T follicular helper cell (primary cell): ENCODE measurements at places on chromosomes 11 and 22.

DNA sequence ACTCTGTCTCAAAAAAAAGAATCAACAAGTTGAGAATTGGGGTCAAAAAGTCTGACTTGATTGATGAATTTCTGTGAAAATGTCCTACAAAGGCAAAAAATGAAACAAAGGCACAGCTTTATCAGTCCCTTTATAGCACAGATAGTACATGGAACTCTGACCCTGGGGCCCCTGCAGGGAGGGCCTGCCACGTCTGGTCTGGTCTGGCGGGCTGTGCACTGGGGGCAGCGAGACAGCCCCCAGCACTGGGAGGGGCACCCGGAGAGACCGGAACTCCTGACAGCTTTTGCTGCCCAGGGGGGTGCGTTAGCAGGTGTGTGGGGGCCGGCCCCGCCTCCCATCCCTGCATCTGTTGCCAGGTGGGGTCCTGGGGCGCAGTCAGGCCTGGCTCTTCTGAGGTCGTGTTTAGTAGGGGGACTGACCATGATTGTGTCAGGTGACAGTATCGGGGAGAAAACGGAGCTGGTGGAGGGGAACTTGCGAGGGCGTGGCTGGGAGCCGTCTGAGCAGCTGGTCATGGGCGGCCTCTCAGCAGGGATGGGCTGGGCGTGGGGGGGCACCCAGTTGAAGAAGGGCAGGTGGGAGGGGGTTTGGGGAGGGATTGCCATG lies 51.7 kb downstream of the GRAMD4 start:
- DNase-seq: no peak

DNA sequence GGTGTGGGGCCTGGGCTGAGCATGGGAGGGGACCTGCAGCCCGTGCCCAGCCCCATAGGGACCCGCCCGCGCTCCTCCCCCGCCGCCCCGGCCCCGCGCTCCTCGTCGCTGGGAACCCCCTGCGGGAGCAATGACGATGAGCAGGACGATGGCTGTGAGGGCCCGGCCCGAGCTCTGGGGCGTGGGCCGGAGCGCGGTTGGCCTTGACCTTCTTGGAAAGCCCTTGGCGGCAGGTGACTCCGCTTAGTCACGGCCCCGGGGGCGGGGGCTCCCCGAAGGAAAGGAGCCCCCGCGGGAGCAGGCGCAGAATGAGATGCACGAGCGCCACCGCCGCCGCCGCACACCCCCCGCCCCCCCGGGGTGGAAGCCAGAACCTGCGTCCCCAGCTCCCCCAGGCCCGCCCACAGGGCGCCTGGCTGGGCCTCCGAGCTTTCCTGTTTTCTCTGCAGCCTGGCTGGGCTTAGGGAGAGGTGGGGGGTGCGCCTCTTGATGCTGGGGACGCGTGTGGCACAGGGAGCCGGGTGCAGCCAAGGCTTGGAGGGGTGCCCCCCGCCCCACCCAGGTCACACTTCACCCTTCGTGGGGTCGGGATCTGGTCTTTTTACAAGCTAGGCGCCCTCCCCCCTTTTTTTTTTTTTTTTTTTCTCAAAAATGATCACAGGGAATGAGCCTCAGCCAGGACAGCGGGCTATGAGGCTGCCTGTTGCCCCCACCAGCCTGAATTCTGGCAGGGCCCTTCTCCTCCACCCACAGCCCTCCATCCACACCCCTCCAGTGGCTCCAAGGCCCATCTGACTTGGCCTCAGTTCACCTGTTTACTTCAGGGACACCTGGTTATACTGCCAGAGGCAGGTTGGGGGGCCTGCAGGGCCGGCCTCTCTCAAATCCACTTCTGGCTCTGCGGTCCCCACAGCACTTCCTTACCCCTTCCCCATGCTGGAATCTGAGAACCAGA lies 17.9 kb downstream of the CRELD2 start:
- DNase-seq: peak; percentile 86

DNA sequence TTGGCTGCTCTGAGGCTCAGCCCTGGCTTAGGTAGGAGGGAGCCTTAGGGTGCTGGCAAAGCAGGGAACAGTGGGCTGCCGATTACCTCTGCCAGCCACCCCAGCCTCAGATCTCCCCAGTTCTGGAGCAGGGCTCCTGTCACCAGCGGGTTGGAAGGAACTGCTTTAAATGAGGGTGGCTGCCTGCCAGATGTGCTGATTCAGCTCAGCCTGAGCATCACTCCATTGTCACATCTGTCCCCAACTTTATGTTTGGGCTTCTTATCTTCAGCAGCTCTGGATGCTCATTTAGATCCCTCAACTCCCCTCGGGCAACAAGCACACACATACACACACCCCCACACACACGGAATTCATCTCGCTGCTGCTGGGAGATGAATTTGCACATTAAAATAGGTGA lies 16.9 kb upstream of the ANKK1 start:
- no peak for DNase-seq

GRCh38 chr11:35600331-35600838 lies 17.9 kb upstream of the FJX1 start:
- DNase-seq: no peak

DNA sequence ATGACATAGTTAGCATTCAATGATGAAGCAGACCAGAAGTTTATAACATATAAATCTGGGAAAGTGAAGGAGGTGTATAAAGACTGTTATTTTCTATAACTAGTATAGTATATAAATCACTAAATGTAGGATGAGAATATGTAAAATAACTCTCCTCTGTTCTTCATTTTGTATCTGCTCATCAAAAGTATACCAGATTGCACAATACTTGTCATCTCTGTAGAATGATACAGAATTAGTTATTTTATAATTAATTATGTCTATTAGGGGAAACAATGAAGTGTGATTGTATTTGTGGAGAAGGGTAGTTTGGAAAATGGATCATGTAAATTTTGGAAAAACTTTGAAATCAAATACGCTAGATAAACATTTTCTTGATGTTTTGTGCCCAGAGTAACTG lies 18.4 kb downstream of the OR51L1 start:
- no peak for DNase-seq

GRCh38 chr11:126915430-126915829 lies 85.1 kb downstream of the KIRREL3 start:
- DNase-seq: no peak

DNA sequence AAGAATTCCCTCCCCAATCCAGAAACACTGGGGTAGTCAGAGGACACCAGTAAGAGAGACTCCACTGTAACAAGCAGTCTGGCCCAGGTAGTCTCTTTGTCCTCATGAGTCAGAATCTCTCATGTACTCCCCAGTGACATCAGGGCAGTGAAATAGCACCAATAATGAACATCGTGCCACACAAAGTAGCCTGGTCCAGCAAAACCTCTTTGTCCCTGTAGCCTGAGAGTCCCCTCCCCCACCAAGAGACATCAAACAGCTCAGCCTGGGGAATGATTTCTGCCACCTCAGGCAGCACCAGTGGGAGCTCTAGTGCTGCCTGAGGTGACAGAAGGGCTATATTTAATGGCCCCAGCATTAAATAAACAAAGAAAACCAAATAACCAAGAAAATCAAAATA lies 88.1 kb downstream of the SBF2 start:
- no peak for DNase-seq

- DNase-seq: no peak
Observed at GRCh38 chr22:17257121-17258001, 38.1 kb upstream of the ADA2 start.

- no peak for DNase-seq
Observed at GRCh38 chr22:42389143-42389542, 43.1 kb downstream of the NFAM1 start.

GRCh38 chr11:18578975-18579598 lies 9.4 kb downstream of the UEVLD start:
- no peak for DNase-seq

GRCh38 chr11:31788085-31788484 lies 23.0 kb downstream of the PAX6 start:
- DNase-seq: no peak

- no peak for DNase-seq
Observed at GRCh38 chr22:19143967-19144400, 467 bp downstream of the ESS2 start.

- no peak for DNase-seq
Observed at GRCh38 chr22:39212721-39213376, 31.9 kb downstream of the PDGFB start.

DNA sequence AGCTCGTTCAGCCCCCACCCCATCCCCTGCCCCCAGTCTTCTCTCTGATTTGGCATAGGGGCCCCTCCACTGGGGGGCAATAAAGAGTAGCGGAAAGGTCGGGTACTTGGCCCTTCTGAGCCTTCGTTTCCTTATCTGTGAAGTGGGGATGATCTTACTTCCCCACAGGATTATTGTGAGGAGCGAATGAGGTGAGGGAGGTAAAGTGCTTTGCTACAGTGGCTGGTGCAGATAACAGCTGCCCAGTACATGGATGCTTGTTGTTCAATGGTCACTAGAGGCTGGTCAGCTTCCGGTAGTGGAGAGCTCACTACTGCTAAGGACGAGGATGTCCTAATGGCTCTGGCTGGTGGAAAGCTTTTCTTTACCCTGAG lies 101.2 kb downstream of the CEP164 start:
- no peak for DNase-seq

GRCh38 chr11:71055925-71056324 lies 196.5 kb downstream of the SHANK2 start:
- DNase-seq: no peak

- no peak for DNase-seq
Observed at GRCh38 chr11:77619576-77620198, 17.9 kb downstream of the CLNS1A start.
